Gastroesophageal sphincter (tissue), 4 donors: ENCODE measurements at places on chromosomes 3 and 15. TPM values are rescaled to one million over a fixed set of nuclear protein-coding genes. Genes with fewer than 3 reads are reported as not detected.

- no peak for ATAC-seq
Measured at GRCh38 chr15:31292391-31293015, 34.1 kb upstream of the KLF13 start.

DNA sequence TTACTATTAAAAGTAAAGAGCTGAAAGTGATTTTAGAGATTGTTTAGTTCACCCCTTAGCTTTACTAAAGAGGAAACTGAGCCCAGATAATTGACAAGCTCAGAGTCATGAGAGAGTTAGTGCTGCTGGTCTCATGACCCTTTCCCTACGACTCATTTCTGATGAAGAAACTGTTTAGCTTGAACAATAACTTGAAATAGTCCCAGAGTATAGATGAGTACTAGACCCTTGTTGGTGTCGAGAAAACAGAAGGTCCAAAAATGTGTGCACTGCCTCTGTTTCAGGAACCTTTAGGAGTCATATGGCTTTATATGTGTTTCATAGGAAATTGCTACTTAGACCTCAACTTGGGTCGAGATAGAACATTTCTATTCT is 58.2 kb downstream of the IL16 start:
- peak; percentile 25 for ATAC-seq

DNA sequence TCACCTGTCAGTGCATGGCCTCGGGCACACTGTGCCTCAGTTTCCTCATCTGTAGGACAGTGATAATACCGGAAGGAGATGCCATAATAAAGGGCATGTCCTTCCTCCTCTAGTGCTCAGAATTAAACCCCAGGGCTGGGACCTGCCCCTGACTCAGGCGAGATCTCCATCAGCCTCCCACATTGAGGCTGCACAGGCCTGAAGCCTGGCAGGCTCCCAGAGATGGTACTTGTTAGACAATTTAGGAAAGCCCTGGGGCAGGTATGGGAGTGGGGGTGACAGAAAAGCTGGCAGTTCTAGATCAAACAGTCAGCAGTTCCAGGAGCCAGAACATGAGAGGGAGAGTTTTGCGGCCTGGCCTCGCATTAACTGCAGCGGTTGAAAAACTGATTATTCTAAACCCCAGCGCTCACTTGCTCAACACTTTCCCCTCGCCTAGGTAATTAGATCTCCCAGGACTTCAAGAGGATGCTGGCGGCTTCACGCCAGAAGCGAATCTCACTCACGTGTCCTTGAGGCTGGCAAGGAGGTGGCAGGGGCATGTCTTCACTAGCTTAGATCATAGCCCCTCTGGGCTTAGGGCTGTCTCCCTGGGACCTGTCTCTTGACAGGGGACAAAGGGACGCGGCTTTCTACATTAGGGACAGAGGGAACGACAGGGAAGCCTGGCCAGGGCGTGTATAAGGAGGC is 73.1 kb downstream of the ATP2B2 start:
- ATAC-seq = no peak

DNA sequence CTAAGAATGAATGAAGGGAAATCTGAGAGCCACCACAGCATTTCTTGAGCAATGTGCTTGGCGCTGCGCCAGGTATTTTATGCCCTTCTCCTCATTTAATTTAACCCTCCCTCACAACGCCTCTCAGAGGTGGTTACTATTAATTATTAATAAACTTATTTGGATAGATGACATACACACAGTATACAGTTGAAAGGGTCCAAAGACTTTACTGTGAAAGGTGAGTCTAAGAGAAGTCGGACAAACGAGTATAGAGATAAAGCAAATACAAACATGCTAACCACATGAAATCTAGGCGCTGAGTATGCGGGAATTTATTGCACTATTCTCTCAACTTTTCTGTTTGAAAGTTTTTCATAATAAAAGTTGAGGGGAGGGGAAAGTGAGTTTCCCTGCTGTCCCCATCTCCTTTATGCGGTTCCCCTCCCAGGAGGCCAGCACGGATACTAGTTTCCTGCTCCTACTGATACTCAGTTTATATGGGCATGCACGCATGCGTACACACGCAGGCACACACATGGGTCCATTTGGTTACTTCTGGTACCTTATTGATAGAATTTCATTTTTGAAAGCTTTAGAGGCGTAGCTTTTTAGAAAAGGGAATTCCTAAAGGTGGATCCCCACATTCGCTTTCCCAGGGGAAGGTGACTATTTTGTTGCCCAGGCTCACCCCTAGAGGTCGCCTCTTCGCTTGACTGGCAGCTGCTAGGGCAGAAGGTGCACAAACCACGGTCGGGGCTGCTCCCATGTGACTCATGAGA is 28.5 kb upstream of the KCTD6 start:
- peak; percentile 80 for ATAC-seq

GRCh38 chr3:117589454-117589853 is 879.9 kb downstream of the TUSC7 start:
- no peak for ATAC-seq

DNA sequence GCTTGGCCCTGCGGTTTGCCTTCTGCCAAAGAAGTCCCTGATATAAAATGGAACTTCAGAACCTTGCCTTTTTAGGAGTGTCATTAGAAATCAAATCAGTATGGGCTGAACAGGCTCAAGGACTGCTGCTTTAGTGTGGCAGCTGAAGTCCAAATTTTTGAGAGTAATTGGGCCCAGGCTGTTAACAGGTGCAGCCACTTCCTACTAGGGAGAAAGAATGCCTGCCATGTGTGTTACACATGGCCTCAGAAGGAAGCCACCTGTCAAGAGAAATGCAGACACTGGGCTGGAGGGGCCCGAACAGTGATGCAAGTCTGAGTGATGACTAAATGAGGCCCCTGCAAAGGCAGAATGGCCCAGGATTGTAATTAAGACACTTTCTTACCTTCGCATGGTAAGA is 786.7 kb upstream of the CFAP20DC start:
- ATAC-seq = no peak

DNA sequence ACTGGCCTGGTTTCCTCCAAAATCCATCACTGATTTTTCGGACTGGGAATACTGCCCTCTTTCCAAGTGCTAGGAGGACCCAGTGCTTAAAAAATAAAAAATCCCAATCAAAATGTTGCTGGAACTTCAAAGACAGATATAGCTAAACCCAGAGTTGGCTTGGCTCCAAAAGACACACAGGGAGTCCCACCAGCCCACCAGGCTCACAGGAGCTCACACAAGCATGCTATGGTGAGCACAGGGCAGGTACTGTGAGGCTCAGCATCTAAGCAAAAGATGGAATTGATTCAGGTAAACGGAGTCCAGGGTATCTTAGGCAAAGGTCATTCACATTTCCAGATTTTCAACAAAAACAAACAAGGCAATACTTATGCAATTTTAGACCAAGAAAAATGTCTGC is 3.7 kb downstream of the TRANK1 start:
- ATAC-seq = no peak

DNA sequence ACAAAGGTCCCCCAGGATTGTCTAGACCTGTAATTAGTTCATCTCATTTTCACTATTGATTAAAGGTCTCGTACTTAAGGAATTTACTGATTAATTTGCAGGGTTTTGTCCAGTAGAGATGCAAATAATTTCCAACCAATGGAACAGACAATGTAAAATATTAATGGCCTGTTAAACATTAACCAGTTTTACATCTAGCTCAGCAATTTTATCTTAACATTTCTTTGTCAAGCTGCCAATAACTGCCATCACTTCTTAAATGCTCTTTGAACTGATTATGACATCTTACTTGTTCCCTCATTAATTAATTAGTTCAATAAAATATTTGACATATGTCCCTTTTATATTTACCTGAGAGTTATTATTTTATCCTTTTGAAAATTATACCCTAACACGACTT is 9.4 kb upstream of the STRIT1 start:
- no peak for ATAC-seq

GPR62 gene
- 0.31 TPM for total RNA-seq

RTP3 gene
- not detected for total RNA-seq

PIF1 gene
- total RNA-seq = 3.4 TPM

TMEM115 gene
- 66.2 TPM for total RNA-seq
